ENCODE measurements at places on chromosomes 4 and X.
A peak's percentile ranks its signal among the peaks of the same experiment; 100 is the strongest.

DNA sequence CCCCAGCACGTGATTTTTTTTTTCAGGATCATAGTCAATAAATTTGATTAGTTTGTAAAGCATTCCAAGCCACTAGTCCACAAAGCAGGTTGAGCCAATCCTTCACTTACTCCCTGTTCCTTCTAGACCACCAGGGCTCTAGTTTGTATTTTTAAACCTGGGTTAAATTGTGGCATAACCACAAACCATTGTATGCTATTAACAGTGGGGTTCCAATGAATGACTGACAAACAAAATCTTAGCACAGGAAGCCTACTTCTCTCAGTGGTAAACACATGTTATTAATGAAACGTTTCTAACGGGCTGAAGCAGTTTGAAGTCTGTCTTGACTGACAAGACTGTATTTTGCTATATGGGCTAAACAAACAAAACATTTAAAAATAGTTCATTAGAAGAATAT, 48.6 kb upstream of the GYPA start:
- no peak for DNase-seq

DNA sequence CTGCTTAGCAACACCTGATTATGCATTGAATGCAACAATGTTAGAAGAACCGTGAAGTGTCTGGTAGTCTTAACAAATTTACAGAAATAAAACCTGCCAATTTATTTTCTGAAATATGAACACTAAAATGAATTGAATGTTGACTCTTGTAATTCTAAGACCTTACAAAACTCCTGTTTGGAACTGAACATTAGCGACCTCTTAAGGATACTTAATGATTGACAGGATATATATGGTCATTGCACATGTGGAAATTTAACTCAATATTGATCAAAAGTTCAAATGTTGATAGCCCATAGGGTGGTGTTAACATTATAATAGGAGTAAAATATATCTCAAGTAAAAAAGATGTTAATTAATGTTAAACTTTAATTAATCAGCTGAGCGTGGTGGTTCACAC, 79.1 kb downstream of the TECRL start:
- no peak for DNase-seq

GRCh38 chr4:48343035-48343434, 1.7 kb downstream of the SLAIN2 start:
- DNase-seq: peak; percentile 2

- no peak for DNase-seq
These were observed 359.4 kb downstream of the ARAP2 start for GRCh38 chr4:35884714-35885480.

DNA sequence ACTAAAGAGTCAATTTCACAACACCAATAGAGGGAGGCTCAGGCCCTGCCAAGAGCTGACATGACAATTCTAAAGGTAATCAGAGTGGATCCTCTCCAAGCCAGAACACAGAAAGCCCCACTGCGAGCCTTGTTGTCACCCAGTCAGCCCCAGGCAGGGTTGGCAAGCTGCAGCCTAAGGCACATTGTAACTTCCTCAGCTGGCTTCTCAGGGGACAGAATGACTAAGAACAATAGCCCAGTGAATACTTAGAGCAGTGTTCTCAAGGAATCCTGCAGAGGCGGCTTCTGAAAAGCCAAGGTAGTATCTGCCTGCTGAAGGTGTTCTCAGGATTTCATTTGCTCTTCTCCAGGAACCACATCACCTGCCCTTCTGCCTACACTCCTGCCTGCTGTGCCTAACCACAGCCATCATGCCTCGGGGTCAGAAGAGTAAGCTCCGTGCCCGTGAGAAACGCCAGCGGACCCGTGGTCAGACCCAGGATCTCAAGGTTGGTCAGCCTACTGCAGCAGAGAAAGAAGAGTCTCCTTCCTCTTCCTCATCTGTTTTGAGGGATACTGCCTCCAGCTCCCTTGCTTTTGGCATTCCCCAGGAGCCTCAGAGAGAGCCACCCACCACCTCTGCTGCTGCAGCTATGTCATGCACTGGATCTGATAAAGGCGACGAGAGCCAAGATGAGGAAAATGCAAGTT, at the start of gene MAGEB4:
Gene MAGEB4 (plus strand): TSS at position 277 of the 692 bp plus-strand sequence. CDS start 136 bp downstream, at position 413.
- no peak for DNase-seq

- DNase-seq: no peak
These were observed 7.1 kb downstream of the NKX3-2 start for GRCh38 chr4:13537011-13537831.

- DNase-seq: peak; percentile 49
These were observed 37.9 kb upstream of the PAPSS1 start for GRCh38 chr4:107757864-107758476.

DNA sequence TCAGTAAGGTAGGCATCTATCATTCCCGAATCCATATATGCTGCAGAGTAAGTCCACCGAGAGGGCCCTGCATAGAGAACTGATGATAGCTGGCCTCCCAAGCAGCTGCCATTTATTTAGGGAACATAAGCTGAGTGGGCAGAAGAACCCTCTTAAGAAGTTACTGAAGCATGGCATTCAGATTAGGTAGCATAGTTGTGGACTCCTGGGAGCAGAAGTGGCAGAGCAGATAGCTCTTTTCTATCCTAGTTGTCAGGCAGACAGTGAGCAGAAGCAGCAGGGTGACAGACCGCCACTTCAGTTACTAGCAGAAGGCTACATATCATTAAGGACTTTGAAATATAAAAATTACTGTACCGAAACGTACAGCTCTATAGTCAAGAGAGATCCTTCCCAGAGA, 454.7 kb downstream of the PPP4R3C start:
- DNase-seq: peak; percentile 66

- no peak for DNase-seq
These were observed 43.7 kb upstream of the XK start for GRCh38 chrX:37641859-37642258.

GRCh38 chrX:105618393-105619101, 203.8 kb upstream of the NRK start:
- no peak for DNase-seq

DNA sequence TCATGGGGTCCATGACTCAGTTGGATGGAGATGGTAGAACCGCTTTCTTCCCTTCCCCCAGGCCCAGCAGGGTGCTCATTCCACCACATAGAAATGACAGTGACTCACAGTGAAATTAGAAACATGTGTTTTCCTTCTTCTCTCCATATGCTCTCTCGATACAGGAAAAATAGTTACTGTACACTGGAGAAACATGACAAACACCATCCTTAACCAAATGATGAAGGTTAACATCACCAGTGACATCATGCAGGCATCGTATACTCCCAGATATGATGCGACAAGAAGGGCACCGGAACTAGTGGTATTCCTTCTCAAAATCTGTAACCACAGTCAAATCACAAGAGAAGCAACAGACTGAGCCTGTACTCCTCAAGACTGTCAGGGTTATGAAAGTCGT, 11.7 kb upstream of the RAB40A start:
- no peak for DNase-seq

DNA sequence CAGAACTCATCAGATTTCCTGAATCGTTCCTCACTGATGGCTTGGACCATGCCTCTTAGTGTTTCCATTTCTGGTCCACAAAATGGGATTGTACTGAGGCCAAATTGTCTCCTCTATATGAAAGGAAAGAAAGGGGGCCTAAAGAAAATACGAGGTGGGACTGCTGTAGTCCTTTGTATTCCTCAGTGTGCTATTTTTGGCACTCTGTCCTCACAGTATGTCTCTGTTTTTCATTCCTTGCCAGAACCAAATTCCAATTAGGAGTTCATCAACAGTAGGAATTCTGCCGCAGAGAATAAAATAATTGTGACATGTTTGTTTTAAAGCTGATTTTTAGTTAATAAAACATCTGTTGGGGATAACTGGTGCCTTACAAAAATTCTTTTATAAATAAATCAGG, 515.7 kb downstream of the SMARCA1 start:
- DNase-seq: no peak

- no peak for DNase-seq
These were observed 269.3 kb downstream of the STIM2 start for GRCh38 chr4:27129871-27130366.

- no peak for DNase-seq
These were observed 176.9 kb upstream of the GK2 start for GRCh38 chr4:79584902-79585301.

- no peak for DNase-seq
These were observed 419.1 kb upstream of the LCORL start for GRCh38 chr4:18440527-18441202.

DNA sequence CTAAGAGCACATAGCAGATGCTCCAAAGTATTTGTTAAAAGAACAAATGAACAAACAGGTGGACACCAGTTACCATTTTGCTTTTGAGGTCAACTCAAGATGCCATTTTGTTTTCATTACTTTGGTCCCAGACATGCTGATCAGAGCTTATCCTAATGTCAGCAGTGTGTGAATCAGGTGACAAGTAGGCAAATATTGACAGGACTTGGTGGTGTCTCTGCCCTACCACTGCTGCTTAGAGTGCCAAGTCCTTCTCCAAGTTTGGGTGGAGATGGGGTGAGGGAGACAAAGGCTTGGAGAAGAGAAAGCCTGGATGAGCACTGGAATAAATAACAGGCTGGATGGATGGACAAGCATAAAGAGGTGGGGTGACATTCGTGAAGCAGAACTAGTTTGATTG, 38.7 kb downstream of the MID1IP1 start:
- DNase-seq: no peak

DNA sequence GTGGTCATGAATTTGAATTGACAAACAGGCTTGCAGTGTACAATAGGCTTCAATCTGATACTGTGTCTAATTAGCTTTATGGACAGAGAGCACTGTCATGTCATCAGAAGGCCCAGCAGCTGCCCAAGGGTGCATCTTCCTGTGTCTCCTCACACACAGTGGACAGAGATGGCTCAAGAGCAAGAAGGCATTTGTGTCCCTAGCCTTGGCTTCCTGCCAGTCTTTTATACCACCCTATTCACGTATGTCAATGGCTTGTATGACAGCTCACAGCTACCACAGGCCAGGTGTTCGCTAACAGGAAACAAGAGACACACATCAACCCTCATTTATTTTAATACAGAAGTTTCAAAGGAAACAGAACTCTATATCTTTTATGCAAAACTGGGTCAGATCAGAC, 874.0 kb upstream of the AGA start:
- peak; percentile 16 for DNase-seq

DNA sequence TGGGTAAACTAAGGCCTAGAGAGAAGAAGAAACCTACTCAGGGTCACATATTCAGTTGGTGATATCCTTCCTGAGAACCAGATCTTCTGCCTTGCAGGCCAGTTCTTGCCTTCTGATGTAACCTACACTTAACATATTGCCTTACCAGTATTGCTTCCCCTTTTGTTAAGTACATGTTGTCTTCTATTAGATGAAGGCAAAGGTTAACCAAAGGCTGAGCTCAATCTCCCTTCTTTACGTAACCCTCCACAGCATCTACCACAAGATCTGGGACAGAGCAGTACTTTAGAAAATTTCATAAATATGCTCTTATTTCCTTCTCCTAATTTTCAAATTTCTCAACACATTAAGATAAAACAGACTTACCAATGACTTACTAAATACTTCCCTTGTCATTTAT, 474.4 kb downstream of the SH2D1A start:
- no peak for DNase-seq

Measured in NCI-H82 (cell line).